Pons (tissue), 1 donor: ENCODE measurements at places on chromosomes 2 and 18.

DNA sequence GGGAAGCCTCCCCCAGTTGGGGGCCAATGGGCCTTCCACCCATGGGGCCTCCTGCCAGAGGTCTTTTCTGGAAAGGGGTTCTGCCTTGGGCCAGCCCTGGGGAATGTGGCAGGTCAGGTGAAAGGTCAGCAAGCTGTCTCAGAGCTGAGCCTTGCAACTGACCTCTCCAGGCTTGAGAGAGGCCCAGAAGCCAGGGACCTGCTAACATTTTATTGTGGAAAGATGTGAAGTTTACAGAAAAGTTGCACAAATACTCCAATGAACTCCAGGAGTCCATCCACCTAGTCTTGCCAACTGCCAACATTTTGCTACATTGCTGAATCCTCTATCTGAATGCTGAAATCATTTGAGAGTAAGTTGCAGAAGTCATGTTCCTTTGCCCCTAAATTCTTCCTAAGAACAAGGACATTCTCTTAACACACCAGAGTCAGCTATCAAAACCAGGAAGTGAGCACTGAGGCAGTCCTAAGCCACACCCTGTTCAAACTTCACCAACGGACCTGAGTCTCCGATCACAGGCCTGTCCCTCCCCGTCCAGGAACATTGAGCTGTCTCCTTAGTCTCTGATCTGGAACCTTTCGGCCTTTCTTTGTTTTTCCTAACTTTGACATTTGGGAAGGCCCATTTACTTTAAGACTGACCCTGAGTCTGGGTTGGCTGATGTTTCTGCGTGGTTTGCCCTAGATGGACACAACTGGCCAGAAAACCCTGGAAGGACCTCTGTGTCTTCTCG lies 4.0 kb downstream of the SNORC start:
- no peak for DNase-seq

DNA sequence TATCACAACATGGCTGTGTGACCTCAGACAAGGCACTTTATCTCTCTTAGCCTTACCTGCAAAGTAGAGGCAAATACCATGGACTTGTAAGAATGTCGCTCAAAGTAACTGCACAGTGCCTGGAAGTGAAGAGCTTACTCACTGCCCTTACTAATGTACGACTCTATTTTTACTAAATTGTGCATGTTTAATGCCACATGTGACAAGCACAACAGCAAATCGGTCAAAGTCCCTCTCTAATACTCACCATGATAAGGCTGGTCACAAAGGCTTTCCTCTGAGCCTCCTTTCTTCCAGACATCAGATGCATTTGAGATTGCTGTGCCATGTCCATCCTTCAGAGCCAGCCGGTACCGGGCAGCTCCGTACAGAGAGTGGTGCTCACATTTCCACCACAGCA lies 100.4 kb upstream of the CD302 start:
- no peak for DNase-seq

DNA sequence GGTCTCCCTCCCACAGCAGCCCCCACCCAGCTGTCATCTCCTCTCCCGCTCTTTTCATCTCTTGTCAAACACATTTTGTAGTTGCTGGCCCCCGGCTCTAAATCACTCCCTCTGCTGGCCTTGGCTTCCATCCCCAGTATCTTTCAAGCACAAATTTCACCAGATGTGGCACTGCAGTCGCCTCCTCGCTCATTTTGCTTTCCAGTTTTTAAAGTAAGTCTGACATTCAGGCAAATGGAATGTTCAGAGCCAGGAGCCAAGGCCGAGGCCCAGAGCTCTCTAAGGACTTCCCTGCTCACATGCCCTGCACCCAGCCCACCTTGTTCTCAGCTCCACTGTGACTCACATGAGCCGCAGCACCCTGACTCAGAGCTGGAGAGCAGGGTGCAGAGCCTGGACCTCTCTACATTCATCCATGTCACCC lies 158.4 kb downstream of the GALNT14 start:
- no peak for DNase-seq

- peak; percentile 76 for DNase-seq
Observed at GRCh38 chr2:26088038-26088643, 54.3 kb downstream of the RAB10 start.

DNA sequence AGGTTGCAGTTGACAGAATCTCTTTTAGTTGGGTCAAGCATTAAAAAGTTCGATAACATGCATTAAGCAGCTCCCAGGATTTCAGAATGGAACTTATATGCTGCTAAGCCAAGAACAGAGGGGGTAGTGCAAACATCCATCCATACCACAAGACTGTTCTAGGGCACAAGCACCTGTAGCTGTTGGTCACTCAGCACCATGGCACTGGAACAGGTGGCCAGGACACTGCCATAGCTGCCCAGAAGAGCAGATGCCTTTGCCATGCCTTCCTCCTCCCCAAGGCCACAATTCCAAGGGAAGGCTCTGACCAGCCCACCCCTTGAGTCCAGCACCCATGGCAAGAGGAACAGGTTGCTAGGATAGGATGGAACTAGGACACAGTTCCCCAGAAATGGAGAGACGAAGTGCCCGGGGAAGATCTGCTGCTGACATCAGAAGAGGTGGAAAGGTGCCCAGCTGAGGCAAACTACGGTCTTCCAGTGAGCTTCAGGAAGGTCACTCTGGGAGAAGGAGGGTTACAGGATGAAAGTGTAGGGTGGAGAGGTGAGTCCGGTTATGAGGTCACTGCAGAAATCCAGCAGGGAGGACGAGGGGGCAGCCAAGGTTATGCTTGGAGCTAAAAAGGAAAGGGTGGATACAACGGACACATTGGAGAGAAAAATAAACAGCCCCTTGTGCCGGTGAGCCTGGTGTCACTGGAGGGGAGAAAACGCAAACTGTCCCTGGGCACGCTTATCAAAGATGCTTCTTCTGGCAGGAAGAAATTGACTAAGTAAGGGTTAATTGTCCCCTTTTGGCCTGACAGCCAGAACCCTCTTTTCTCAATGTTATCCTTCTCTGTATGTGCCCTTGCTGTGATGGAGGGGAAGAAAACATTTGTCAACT lies 41.9 kb downstream of the C1QL2 start:
- no peak for DNase-seq

DNA sequence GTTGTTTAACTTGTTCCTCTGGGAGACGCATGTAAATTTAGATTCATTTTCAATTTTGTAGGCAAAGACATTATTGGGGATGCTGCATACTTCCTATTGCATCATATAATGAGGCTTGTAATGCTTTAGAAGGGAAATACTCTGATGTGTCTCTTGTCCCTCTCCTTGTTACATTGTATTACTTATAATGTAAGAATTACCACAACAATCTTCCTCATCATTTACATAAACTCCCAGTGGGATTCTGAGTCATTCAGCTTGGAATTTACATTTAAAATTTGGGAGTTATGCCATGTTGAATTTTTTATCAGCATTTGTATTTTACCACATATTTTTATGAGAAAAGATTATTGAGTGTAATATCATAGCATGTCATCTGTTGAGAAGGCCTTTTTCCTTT lies 963.4 kb upstream of the NRXN1 start:
- DNase-seq, result no peak

DNA sequence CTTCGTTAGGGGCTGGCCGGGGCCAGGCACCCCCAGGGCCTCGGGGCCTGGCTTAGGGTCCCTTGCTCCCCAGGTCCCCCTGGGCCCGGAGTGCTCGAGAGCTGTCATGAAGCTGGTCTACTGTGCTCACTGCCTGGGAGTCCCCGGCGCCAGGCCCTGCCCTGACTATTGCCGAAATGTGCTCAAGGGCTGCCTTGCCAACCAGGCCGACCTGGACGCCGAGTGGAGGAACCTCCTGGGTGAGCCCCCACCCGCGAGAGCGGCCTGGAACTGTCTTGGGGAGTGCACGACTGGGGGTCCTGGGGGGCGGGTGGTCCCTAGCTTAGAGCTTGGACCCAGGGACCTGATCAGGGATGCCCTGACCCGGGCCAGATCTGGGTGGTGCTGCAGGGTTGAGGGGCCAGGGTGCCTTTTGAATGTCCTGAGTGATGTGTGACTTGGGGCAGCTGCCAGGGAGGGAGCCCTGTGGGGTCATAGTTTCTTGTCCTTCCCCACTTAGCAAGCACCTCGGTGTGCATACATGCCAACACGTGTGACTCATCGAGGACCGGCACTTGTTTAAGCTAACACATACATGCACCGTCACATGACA lies 27.9 kb downstream of the GPC1 start:
- DNase-seq, result no peak

DNA sequence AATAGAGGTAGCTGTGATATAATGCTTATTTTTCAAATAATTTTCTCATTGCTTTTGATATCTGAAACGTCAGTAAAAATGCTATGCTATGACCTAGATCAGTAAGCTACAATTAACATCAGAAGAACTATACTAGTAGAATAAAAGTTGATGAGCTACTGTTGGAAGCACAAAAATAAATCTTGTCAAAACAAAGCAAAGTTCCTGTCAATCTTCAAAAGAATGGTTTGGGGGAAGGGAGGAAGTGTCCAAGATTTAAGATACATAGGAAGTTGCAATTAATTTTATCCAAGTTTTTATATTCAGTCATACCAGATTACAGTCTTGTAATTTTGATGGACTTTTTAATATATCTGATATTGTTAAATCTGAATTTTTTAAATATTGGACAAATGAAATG lies 19.2 kb downstream of the IRS1 start:
- DNase-seq, result no peak

GRCh38 chr18:13643261-13643751 lies 83.1 kb downstream of the FAM210A start:
- DNase-seq, result no peak

- peak; percentile 85 for DNase-seq
Observed at GRCh38 chr2:26745609-26746327, 18.3 kb upstream of the SLC35F6 start.

GRCh38 chr18:27901424-27902226 lies 275.3 kb downstream of the CDH2 start:
- no peak for DNase-seq

- no peak for DNase-seq
Observed at GRCh38 chr2:44120428-44120827, 48.2 kb upstream of the PPM1B start.

- peak; percentile 74 for DNase-seq
Observed at GRCh38 chr18:79405781-79406575, 10.2 kb downstream of the NFATC1 start.

GRCh38 chr2:204842661-204843485 lies 297.6 kb downstream of the PARD3B start:
- peak; percentile 38 for DNase-seq

DNA sequence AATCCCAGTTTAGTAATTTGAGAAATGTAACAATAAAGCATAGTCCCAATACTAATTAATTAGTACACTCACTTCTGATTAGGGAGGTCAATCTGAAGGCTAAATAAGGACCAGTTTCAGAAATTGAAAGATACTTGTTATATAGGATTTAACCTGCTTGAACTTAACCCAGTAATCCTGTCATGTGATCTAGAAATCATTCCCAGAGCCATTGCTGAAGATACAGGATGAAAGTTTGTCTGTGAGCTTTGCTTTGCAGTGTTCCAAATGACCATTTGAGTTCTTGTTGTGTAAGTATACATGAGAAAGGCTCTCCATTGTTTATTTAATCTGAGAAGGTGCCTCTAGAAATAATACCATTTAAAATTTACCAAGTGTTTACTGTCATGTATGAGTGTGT lies 52.2 kb downstream of the GALNT1 start:
- no peak for DNase-seq

DNA sequence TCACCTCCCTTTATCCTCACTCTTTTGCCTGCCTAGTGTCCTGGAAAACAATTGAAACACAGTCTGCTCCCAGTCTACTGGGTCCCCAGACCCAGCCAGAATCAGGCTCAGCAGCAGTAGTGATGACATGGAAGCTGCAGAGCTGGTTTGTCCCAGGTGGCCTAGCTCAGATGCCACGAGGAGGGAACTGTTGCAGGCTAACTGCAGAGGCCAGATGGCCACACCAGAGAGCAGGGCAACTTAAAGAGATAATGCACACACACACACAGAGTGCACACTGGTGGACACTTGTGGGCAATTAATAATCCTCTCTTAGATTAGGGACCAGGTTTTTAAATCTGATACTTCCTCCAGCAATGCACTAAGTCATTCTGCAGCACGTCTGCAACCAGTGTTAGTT lies 42.4 kb downstream of the GYPC start:
- DNase-seq, result no peak

GRCh38 chr2:138193416-138194213 lies 229.3 kb downstream of the HNMT start:
- DNase-seq, result no peak

DNA sequence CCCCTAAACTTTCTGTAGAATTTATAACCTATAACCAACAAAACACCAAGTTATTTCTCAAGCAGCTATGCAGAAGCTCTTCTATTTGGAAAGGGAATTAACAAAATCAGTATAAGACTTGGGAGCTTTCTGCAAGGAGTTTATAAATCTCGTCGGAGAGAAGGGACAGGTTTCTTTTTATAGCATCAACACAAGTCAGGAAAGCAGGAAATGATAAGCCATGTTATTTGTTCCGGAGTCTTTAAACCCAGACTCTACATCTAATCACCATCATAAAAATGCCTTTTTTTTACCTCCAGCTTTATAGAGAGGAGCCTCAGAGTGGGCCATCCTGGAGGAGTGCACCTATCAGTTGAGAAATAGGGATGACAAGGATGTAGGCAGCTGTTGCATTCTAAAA lies 137.1 kb downstream of the DPP10 start:
- no peak for DNase-seq

- no peak for DNase-seq
Observed at GRCh38 chr2:219595256-219595655, 2.4 kb upstream of the STK11IP start.

- DNase-seq, result no peak
Observed at GRCh38 chr2:212677466-212677865, 138.9 kb upstream of the ERBB4 start.

- DNase-seq, result no peak
Observed at GRCh38 chr18:62577765-62578164, 54.9 kb downstream of the ZCCHC2 start.

DNA sequence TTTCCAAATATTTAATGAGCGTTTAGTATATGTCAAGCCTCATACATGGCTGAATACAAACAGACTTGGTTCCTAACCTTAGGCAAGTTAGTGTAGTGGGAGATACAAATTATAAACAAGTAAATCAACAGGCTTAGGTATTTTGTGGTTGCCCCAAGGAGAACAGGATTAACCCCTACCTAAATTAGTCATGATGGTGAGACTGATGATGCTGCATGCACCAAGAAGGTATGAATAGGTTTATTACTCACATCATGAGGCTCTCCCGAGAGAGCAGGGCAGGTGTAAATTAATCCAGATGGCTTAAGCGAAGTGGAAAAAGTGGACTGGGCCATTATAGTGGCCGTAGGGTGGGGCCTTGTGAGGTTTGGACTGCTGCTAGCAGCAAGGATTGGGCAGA lies 118.1 kb upstream of the GCFC2 start:
- no peak for DNase-seq

DNA sequence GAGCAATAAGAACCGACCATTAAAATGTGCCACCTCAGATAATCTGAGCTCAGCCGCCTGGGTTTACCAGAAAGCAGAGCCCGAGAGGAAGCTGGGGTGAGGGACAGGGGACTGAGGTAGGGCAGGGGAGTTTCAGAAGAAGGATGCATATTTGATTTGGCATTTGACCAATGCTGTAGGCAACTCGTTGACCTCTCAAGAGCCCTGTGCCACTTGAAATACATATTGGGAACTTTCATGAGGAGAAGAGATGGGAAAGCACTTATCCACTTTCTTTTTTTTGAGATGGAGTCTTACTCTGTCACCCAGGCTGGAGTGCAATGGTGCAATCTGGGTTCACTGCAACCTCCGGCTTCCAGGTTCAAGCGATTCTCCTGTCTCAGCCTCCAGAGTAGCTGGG lies 148.4 kb upstream of the SPRED2 start:
- DNase-seq, result no peak
